Fibroblast of skin of abdomen (primary cell): ENCODE measurements at places on chromosomes 7 and 10.

- DNase-seq: no peak
Measured at GRCh38 chr7:133778472-133778871, 348.7 kb upstream of the LRGUK start.

- DNase-seq: no peak
Measured at GRCh38 chr7:83119026-83119382, 43.7 kb downstream of the PCLO start.

- DNase-seq: no peak
Measured at GRCh38 chr10:76882245-76882644, 755.4 kb downstream of the KCNMA1 start.

- DNase-seq: no peak
Measured at GRCh38 chr7:27890205-27890849, 150.4 kb downstream of the TAX1BP1 start.

DNA sequence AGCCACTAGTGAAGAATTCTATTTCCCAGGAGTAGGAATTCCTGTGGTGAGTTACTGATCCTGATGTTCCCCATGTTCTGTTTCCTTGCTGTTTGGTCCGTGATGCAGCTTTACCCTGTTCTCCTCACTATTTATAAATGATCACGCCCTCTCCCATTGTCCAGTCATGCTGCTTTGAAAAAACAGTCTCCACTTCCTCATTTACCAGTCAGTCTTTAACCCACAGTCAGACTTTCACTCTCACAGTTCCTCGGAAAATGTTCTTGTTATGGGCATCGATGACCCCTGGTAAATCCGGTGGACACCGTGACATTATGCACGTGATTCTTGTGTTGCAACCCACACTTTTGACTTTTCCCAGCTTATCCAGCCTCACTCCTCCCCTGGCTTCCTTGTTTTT is 14.4 kb downstream of the SCIN start:
- DNase-seq: peak; percentile 52

DNA sequence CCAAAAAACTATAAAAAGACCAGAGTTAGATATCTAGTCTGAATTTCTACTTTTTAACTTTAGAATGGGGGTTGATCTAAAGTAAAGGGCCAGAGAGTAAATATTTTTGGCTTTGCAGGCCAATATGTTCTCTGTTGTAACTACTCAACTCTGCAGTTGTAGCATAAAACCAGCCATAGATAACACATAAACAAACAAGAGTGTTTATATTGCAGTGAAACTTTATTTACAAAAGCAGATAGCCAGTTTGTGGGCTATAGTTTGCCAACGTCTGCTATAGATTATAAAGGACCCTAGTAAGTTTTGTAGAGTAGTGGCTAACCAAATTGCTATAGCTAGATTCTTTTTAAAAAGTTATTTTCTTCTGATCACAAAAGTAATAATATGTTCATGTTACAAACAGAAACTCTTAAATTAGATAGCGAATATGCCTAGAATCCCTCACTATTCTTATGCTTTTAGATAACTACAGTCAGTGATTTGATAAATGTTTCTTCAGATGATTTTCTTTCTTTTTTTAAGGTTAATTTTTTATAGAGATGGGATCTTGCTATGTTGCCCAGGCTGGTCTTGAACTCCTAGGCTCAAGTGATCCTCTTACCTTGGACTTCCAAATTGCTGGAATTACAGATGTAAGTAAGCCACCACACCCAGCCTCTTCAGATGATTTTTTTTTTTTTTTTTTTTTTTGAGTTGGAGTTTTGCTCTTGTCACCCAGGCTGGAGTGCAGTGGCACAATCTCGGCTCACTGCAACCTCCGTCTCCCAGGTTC is 23.6 kb upstream of the HBP1 start:
- no peak for DNase-seq

DNA sequence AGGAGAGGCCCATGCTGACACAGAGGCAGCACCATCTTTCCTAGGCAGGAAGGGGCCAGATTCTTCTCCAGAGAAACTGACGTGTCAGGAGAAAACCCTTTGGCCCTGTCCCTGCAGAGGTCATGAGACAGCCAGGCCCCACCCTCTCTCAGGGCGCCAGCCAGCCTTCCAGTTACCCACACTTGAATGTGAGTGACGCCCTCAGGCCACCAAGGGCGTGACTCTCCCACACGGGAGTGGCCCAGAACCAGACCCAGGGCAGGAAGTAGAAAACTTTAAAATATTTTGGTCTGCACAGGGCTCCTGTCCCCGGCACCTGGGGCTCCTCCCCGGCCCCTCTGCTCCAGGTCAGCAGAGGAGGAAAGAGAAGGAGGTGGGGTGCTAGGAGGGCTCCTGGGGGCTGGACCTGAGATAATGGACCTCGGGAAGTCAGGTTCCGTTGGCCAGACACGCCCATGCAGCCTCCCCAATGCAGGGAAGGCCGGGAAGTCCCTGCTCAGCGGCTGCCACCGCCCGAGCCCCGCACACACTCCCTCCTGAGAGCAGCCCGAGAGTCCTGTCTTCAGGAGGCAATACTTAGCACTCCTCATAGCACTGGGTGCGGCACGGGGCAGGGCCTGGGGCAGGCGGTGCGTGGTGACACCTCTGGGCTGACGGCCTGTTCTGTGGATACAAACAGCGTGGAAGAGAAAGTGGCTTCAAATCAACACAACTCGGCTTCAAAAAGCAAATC is 67.0 kb upstream of the CFAP46 start:
- DNase-seq: no peak

- no peak for DNase-seq
Measured at GRCh38 chr10:45154502-45154901, 153.8 kb downstream of the ZNF22 start.

- peak; percentile 87 for DNase-seq
Measured at GRCh38 chr10:15485684-15486316, 114.7 kb upstream of the FAM171A1 start.

DNA sequence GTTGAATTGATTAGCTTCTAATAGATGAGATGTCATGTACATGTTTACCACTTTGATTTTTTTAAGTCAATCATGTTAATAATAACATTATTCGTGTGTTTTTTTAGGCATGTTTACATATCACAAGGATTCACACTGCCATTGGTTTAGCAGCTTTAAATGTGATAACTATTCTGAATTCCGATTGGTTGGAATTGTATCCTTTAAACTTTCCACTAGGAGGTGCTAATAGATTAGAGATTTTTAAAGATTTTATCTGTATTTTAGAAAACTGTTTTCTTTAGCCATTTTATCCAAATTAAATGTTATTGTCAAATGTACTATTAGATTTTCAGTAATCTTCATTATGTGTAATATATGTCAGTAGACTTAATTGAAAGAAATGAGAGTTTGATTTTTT is 83.2 kb downstream of the HECTD2 start:
- peak; percentile 51 for DNase-seq
